ENCODE measurements at places on chromosomes 5 and 9. TPM values are rescaled to one million over a fixed set of nuclear protein-coding genes. Genes with fewer than 3 reads are reported as not detected.

- no peaks in the 10 kb centered on the region for H3K36me3 ChIP-seq
- H3K27ac ChIP-seq: no peak overlapping the region
- peaks cover 2% of the 10 kb centered on the region for H3K27me3 ChIP-seq
- DNase-seq: no peak
- H3K4me1 ChIP-seq: no peaks in the 10 kb centered on the region
- H3K4me3 ChIP-seq: no peak overlapping the region
Observed at GRCh38 chr5:142792012-142792864, 22.1 kb downstream of the ARHGAP26 start.

DNA sequence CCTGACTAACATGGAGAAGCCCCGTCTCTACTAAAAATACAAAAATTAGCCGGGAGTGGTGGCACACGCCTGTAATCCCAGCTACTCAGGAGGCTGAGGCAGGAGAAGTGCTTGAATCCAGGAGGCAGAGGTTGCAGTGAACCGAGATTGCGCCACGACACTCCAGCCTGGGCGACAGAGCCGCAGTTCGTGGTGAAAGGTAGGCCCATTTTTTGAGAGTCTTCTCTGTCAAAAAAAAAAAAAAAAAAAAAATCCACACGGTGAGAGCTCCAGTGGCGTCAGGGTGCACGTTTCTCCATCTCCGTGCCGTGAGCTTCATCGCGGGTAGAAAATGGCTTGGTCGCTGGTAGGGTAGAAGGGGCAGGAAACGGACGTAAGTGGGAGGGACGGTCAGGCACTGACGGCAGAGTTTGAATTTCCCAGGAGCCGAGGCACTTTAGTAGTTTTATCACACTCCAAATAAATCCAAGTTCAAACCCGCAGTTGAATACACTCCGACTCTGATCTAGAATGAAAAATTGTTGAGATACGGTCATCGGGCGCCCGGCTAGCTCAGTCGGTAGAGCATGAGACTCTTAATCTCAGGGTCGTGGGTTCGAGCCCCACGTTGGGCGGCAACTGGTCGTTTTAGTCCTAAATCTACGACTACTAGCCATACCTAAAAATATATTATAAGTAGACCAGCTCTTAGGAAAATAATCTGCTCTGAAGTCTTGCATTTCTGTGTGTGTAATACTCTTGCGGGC, 2.4 kb upstream of the TRIM7 start:
- peak overlapping the region; percentile 93 for H3K27ac ChIP-seq
- H3K4me3 ChIP-seq: peak overlapping the region; percentile 87
- no peaks in the 10 kb centered on the region for H3K27me3 ChIP-seq
- H3K36me3 ChIP-seq: no peaks in the 10 kb centered on the region

- no peaks in the 10 kb centered on the region for H3K27me3 ChIP-seq
- H3K36me3 ChIP-seq: no peaks in the 10 kb centered on the region
- peaks cover 31% of the 10 kb centered on the region for H3K4me1 ChIP-seq
- H3K27ac ChIP-seq: no peak overlapping the region
Observed at GRCh38 chr5:57779383-57780223, 297.0 kb upstream of the ACTBL2 start.

- no peaks in the 10 kb centered on the region for H3K4me1 ChIP-seq
- H3K4me3 ChIP-seq: no peak overlapping the region
- peaks cover 2% of the 10 kb centered on the region for H3K36me3 ChIP-seq
Observed at GRCh38 chr5:60473654-60474053, 226.3 kb downstream of the DEPDC1B start.

GRCh38 chr9:106092083-106092482, 397.7 kb downstream of the TMEM38B start:
- no peaks in the 10 kb centered on the region for H3K27me3 ChIP-seq
- H3K36me3 ChIP-seq: no peaks in the 10 kb centered on the region
- H3K4me1 ChIP-seq: no peaks in the 10 kb centered on the region
- no peak for DNase-seq

DNA sequence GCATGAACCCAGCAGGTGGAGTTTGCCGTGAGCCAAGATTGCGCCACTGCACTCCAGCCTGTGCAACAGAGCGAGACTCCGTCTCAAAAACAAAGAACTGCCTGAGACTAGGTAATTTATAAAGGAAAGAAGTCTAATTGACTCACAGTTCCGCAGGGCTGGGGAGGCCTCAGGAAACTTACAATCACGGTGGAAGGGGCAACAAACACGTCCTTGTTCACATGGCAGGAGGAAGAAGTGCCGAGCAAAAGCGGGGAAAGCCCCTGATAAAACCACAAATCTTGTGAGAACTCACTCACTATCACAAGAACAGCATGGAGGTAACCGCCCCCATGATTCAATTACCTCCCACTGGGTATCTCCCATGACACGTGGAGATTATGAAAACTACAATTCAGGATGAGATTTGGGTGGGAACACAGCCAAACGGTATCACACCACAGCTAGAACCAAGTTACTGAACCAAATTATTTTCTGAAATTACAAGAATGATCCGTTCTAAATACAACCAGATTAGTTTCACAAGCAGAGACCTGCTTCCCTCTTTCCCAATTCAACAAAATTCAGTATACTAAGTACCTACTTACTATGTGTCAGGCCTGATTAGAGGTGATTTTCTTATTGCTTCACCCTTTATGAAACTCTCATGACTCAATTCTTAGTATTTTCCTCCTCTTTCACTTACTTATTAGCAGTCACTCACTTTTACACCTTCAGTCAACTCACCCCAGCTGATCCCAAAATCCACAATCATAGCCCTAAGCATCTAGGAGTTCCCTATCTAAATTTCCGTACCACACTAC, 8.4 kb downstream of the UBTD2 start:
- H3K4me3 ChIP-seq: no peak overlapping the region
- H3K4me1 ChIP-seq: peaks cover 41% of the 10 kb centered on the region
- no peak for DNase-seq
- peaks cover 20% of the 10 kb centered on the region for H3K36me3 ChIP-seq
- H3K27me3 ChIP-seq: no peaks in the 10 kb centered on the region

DNA sequence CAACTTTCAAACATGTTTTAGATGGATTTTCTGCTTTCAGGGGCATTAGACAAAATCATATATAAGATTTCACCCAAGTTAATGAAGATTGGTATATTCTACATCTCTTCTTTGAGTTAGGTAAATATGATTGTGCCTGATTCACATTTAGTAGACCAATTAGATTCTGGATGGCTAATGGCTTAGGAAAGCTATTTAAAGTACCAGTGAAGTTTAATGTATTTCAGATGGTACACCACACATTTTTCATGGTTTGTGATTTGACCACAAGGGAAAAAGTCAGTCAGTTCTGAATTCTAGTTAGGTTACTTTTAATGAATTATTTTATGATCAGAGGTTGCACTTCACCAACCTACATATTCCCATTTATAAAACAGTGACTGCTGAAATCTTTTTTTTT, 409.7 kb downstream of the ADGRV1 start:
- no peak overlapping the region for H3K4me3 ChIP-seq
- H3K36me3 ChIP-seq: no peaks in the 10 kb centered on the region
- DNase-seq: no peak
- H3K4me1 ChIP-seq: no peaks in the 10 kb centered on the region
- peaks cover 19% of the 10 kb centered on the region for H3K27me3 ChIP-seq

Gene ZNF618
- total RNA-seq: 35.1 TPM

Gene PTGR1
- 17.1 TPM for total RNA-seq

Gene PTGER4
- 68.0 TPM for total RNA-seq

Gene LCN10
- not detected for total RNA-seq

Data from osteocyte (in vitro differentiated cells).